ENCODE measurements at places on chromosomes 11 and 22. TPM values are rescaled to one million over a fixed set of nuclear protein-coding genes. Genes with fewer than 3 reads are reported as not detected.

- no peak for DNase-seq
These were observed 134.6 kb downstream of the CCDC34 start for GRCh38 chr11:27228232-27228905.

GRCh38 chr22:50505776-50506610 lies 1.5 kb downstream of the LMF2 start:
- DNase-seq, result no peak

- peak; percentile 28 for DNase-seq
These were observed 8.7 kb upstream of the ABTB2 start for GRCh38 chr11:34366522-34366921.

DNA sequence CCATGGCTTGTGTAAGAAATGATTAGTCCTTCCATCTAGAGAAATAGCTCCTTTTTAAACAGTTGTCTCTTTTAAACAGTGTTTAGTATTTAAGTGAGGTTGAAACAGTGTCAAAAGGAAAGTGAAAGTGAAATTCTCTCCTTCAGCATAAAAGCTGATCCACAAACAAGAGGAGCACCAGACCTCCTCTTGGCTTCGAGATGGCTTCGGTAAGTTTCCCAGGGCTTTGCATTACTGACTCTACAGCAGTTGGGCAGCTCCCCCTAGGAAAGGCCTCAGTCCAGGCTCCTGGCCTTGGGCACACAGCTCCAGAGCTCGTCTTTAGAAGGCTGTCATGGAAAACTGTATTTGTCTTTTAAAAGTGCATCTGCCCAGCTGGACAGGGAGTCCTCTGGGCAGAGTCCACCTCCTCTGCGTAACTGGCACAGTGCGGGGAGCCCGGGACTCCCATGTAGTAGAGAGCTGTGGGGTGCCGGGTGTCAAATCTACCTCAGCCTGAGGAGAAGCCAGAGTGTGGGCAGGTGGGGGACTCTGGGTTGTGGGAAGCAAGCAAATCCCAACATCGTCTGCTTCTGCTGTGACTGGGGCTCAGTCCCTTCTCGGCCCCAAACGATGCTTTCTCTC lies at the start of gene PLAAT4:
TSS of gene PLAAT4 (plus strand) at position 140 of the 624 bp plus-strand sequence. CDS start at position 201, 61 bp downstream.
- DNase-seq, result peak; percentile 58

DNA sequence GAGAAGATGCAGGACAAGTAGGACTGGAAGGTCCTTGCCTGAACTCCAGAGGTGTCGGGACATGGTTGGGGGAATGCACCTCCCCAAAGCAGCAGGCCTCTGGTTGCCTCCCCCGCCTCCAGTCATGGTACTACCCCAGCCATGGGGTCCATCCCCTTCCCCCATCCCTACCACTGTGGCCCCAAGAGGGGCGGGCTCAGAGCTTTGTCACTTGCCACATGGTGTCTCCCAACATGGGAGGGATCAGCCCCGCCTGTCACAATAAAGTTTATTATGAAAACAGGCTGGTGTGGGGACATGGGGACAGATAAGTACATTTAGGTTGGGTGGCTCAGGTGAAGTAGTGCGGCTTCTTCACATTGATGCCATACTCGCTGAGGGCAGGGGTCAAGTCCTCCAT lies 1.4 kb downstream of the TAF10 start:
- DNase-seq, result no peak

DNA sequence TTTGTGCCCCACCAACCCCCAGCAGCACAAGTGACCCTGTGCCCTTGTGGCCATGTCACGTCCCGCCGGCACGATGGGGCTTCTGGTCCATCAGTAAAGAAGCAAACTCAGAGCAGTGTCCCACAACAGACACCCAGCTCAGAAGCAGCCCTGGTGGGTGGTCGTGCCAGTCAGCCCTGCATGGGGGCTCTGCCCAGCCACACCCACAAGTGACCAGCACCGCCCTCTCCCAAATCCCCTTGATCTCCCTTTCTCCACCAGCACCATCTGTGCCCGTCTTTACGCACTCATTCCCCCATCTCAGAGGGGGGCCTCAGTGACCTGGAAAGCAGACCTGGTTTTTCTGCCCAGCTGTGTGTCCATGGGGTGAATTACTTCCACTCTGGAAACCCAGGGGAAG lies 149.1 kb downstream of the DSCAML1 start:
- no peak for DNase-seq

DNA sequence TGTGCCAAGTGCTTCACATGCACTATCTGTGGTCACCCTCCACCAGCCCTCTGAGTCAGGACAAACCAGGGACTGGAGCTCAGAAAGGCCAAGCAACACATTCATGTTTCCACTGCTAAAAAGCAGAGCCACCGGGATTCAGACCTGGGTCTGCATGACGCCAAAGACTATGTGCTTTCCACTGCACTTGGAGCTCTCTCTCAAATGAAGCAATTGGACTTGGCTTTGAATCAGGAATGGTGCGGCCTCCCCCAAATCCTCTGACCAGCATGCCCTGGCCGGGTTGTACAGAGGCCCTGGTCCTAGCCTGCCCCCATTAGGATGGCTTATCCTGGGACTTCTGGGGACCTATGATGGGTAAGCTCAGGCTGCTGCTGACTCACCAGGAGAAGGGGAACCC lies 80.7 kb downstream of the PKNOX2 start:
- DNase-seq, result peak; percentile 82

DNA sequence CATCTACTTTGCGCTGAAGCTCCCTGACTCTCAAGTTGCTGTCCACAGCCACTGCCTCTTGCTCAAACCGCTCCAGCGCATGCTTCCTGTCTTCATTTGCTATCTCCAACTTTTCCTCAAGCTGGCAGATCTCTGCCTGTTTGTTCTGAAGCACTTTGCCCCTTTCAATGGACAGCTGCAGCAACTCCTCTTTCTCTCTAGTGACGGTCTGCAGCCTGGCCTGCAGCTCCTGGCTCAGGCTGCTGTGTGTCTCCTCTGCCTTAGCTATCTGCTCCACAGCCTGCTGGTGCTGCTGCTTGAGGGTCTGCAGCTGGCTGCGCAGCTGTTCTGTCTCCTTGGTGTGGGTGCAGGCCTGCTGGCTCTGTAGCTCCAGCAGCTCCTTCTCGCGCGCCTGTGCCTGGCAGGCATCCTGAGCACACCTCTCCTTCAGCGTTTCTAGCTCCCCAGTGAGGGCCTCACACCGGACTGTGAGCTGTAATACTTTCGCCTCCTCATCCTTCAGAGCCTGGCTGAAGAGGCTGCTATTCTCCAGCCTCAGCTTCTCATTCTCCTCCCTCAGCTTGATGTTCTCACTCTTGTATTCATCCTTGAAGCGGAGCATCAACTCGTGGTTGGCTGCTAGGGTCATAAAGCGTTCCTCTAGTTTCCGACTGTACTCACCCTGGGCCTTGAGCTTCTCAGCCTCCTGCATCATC lies 723 bp downstream of the CCDC89 start:
- peak; percentile 81 for DNase-seq

DNA sequence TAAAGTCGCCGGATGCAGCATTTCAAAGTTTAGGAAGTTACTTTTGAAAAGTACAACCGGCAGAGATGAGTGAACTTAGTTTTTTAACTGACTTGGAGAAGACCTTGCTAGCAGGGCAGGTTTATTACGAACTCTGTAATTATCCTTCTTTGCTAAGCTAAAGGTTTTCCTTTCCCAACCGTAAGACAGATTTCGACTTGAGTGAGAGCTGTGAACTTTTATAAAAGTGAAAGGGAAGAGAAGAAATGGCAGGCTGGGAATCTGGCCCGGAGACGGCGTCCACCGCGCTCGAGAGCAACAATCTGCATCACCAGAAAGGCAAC lies 659 bp upstream of the TEAD1 start:
- no peak for DNase-seq

- DNase-seq, result no peak
These were observed 22.7 kb downstream of the NAV2 start for GRCh38 chr11:19735157-19735908.

DNA sequence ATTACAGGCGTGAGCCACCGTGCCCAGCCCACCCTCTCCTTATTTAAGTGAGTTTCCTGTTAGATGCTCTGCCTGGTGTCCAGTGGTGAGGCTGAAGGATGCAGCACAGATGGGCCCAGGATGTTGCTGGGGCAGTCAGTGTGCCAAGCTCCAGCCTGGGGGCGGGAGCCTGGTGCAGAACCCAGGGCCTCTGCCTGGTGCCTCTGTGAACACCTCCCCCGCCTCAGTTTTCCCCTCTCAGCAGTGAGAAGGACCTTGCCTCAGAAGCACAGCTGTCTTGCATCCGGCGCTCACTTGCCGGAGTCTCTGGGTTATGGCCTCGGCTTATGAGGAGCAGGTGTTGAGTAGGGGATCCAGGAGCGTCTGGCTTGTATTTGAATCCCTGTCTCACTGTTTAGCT lies 116.2 kb downstream of the KIAA1671 start:
- no peak for DNase-seq

DNA sequence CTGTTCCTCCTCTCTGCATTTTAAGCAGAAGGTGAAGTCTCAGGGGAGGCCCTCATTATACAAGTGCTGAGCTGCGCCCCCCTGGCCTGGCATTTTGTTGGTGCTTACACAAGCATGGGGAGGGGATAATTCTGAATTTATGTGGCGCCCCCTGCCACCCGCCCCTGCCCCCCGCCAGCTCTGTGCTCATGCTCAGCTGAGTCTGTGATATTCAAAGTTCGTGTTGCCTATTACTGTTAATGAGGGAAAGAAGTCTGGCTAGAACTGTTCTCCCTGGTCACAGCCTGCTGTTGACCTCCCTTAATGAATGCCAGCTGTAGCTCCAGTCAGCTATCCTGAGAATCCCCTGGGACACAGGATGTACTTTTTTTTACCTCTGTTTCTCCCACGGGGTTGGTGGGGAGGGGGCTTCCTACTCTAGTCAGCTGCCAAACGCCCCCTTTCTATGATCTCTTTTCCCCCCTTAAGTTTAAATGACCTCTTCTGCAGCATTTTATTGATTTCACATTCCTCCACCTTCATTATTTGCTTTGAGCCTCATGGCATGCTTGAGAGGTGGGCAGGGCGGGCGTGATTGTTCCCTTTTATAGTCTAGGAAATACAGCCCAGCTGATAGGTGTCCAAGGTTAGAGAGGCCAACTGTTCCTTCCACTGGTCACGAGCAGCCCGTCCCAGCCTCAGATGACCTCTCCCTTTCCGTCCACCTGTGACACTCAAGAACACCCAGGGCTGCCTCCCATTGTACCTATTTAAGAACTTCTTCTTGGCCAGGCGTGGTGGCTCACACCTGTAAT lies 12.2 kb downstream of the USP2 start:
- DNase-seq, result no peak

- no peak for DNase-seq
These were observed 980.5 kb upstream of the CNTN5 start for GRCh38 chr11:98040061-98040808.

- DNase-seq, result no peak
These were observed 88.1 kb downstream of the RRAS2 start for GRCh38 chr11:14270690-14271542.

GRCh38 chr11:93747122-93747521 lies 5.7 kb downstream of the C11orf54 start:
- no peak for DNase-seq

GRCh38 chr22:36329254-36330078 lies 58.3 kb downstream of the MYH9 start:
- peak; percentile 99 for DNase-seq

TCN1 gene
- not detected for total RNA-seq

UPK3A gene
- total RNA-seq, result not detected

Measured in LHCN-M2 (cell line).